ENCODE measurements at places on chromosomes 2 and 18.
A peak's percentile ranks its signal among the peaks of the same experiment; 100 is the strongest.

DNA sequence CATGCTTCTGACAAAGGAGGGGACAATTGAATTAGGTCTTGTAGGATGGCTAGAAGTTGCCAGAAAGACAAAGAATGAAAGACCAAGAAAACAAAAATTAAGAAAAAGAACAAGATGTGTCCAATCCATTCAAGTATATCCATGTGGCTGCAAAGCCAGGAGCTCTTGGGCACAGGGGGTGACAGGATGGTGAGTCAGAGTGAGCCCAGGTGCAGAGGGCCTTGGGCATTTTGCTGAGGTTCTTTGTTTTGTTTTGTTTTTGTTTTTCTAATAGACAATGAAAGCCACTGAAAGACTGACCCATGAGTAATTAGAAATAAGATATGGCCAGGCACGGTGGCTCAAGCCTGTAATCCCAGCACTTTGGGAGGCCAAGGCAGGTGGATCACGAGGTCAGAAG, 104.6 kb upstream of the KLHL29 start:
- DNase-seq = no peak

- peak; percentile 40 for DNase-seq
Measured at GRCh38 chr18:45688833-45689232, 35.1 kb upstream of the SLC14A1 start.

DNA sequence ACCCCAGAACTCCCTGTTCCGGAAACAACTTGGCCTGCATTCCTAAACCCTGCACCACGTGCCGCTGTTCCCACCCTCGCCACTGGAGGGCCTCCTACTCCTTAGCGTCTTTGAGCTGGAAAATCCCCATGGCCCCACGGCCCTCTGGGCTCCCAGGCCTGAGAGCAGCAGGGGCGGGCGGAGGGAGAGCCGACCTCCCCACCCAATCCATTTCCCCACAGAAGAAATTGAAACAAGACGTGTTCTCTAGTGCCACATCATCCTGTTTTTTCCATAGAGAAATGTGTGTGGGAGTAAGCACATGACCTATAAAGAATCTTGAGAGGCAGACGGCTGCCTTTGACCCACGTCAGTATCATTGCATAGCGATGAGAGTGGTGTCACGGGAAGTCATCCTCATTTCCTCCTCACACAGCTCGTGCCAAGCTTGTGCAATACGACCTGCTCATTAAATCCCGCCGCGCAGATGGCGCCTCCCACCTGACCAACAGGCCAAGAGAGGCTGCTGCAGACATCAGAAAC, 79.2 kb downstream of the LAMA1 start:
- DNase-seq = no peak

GRCh38 chr2:64626963-64627760, 26.6 kb downstream of the SERTAD2 start:
- DNase-seq = no peak

DNA sequence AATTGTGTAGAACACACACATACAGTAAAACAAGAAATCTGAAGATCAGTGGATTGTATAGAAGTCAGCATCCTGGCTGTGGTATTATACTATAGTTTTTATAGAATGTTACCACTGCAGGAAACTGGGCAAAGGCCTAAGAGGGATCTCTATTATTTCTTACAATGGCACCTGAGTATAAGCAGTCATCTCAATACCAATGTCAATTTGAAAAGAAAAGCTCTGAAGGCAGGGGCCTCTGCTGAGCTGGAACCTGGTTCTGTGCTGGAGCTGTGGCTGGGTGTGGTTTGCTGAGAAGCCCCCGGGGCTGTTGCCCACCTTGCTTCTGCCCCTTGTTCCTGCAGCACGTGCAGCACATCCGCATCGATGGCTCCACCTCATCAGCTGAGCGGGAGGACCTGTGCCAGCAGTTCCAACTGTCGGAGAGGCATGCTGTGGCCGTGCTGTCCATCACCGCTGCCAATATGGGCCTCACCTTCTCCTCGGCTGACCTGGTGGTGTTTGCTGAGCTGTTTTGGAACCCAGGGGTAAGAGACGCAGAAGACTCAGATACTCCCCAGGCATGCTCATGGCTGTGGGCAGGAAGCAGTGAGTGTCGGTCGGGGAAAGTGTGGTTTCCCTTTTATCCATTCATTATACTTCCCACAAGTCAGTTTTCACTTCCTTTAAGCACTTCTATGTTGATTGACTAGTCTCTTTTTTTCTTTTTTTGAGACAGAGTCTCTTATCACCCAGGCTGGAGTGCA, 23.5 kb upstream of the RPL37A start:
- DNase-seq = no peak
